ENCODE measurements at places on chromosomes 7 and 10.

GRCh38 chr7:44958645-44959344 lies 20.0 kb downstream of the MYO1G start:
- DNase-seq: no peak

GRCh38 chr7:12827920-12828319 lies 140.5 kb downstream of the ARL4A start:
- DNase-seq: no peak

DNA sequence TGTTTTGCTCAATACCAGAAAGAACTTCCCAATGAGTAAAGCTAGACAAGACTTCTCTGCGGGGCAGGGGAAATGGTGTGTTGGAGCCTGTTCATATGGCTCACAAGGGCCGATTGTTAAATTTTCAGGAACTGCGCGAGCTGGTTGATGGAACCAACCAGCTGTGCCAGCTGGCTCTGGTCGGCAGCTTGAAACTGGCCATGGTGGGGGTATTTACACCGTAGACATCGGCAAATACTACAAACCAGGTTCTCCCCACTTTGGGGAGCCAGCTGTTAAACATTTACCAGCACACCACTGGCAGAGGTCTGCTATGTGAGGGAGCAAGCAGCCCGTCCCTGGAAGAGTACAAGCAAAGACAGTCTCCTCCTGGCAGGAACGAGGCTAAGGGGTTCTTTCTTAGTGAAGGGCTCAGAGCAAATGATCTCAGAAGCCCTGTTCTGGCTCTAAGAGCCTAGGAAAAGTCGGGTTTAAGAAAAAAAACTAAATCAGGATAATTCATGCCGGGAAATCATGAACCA lies 8.8 kb upstream of the ZMIZ1 start:
- no peak for DNase-seq

DNA sequence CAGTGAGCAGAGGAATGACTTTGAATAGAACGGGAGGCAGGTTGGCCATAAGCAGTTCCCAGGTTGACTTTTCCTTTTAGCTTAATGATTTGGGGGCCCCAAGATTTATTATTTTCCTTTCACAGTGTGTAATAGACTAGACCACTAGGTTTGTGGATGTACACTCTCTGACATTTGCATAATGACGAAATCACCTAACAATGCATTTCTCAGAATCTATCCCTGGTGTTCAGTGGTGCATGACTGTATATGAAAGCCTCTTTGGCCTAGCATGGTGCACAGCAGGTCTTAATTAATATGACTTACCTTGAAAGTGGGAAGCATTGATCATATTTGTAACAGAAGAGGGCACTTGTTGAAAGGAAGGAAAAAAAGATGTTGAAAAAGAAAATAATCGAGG lies 761.9 kb downstream of the TYW1 start:
- DNase-seq: no peak
